GM20000 (cell line): ENCODE measurements at places on chromosomes 7 and 10.
A peak's percentile ranks its signal among the peaks of the same experiment; 100 is the strongest.

GRCh38 chr10:34526758-34527730, 288.1 kb downstream of the PARD3 start:
- DNase-seq, result no peak

GRCh38 chr10:123413353-123413752, 252.8 kb upstream of the GPR26 start:
- DNase-seq, result no peak

- no peak for DNase-seq
Observed at GRCh38 chr7:127803626-127804025, 151.6 kb downstream of the SND1 start.

GRCh38 chr10:123132576-123133477, 2.9 kb upstream of the HMX3 start:
- DNase-seq, result peak; percentile 92

DNA sequence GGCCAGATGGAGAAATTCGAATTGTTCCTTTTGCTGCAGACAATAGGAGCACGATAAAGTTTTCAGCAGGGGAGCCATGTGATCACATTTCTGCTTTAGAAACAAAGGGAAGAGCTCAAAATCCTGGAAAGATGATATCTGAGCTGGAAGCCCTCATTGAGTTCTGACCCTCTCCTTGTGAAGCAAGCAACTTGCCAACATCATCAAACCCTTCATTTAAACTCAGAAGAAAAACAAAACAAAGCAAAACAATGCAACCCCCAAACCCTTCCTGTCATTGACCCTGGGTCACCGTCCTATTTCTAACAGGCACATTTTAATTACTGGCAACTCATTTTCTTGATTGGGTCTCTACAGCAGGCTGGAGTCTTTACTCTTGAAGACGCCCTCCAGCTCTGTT, 198.3 kb upstream of the ZNF32 start:
- DNase-seq, result no peak

- no peak for DNase-seq
Observed at GRCh38 chr7:133650487-133651300, 397.8 kb downstream of the EXOC4 start.

- DNase-seq, result no peak
Observed at GRCh38 chr10:106992055-106992454, 172.5 kb downstream of the SORCS1 start.

DNA sequence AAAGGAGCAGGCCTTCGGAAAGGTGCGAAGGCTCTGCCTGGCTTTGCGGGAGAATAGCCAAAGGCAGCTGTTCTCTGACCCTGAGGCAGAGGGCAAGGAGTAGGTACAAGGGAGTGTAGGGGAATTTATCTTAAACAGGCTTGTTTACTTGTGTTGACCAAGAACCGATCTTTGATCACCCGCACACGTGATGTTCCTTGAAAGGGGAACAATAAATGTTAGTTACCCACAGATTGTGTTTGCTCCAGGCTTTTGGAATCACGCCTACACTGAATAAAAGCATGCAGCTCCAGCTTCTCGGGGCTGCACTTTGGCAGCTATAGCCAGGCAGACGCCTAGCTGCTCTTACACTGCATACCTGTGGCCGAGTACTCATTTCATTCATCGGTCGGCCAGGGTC, 420.8 kb downstream of the PHF14 start:
- no peak for DNase-seq

GRCh38 chr10:44313761-44314165, 71.1 kb downstream of the CXCL12 start:
- DNase-seq, result no peak

- DNase-seq, result no peak
Observed at GRCh38 chr7:44697136-44698045, 51.3 kb upstream of the ZMIZ2 start.

GRCh38 chr7:55177068-55177530, 158.3 kb downstream of the EGFR start:
- no peak for DNase-seq
